CD4-positive, CD25-positive, alpha-beta regulatory T cell (primary cell): ENCODE measurements at places on chromosomes 16 and 17. TPM values are rescaled to one million over a fixed set of nuclear protein-coding genes. Genes with fewer than 3 reads are reported as not detected.

SMIM36 gene
- total RNA-seq: not detected

DNAAF1 gene
- total RNA-seq: 0.27 TPM

DNA sequence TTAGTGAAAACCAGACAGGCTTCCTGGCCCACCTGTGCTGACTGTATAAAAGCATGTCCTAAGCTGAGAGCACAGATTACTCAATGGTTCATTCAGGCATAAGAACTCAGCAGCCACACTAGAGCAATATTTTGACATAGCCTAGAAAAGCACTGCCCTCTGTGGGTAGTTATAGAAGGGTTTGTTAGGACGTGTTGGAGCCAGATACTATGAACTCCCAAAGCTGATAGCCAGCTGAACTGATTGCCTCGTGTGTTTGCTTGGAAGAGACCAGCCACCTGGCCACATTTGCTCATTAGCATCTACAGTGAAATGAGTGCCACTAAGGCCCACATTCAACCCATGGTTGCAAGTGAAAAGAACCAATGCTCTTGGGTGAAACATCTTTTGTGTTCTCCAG, 30.8 kb upstream of the ABCA5 start:
- peaks cover 3% of the 10 kb centered on the region for H3K27me3 ChIP-seq
- H3K36me3 ChIP-seq: no peaks in the 10 kb centered on the region
- no peak for DNase-seq
- no peak overlapping the region for H3K27ac ChIP-seq

GRCh38 chr16:79509211-79509631, 91.3 kb downstream of the MAF start:
- peaks cover under 1% of the 10 kb centered on the region for H3K27me3 ChIP-seq
- DNase-seq: no peak
- no peaks in the 10 kb centered on the region for H3K36me3 ChIP-seq
- no peaks in the 10 kb centered on the region for H3K4me1 ChIP-seq

DNA sequence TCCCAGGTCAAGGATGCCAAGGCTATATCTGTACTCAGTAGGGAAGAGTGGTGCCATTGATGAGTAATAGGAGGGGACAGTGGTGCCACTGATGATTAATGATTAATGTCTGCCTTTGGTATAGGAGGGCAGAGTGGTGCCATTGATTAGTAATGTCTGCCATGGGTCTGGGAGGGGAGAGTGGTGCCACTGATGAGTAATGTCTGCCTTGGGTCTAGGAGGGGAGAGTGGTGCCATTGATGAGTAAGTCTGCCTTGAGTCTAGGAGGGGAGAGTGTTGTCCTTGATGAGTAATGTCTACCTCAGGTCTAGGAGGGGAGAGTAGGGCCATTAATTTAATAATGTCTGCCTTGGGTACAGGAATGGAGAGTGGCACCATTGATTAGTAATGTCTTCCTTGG, 507.8 kb upstream of the EEF2KMT start:
- no peak overlapping the region for H3K4me3 ChIP-seq
- H3K36me3 ChIP-seq: no peaks in the 10 kb centered on the region
- no peaks in the 10 kb centered on the region for H3K27me3 ChIP-seq
- no peak for DNase-seq
- no peak overlapping the region for H3K27ac ChIP-seq

APOBR gene
- total RNA-seq: 6.8 TPM

- H3K27ac ChIP-seq: peak overlapping the region; percentile 95
- no peaks in the 10 kb centered on the region for H3K27me3 ChIP-seq
- no peak for DNase-seq
These were observed 762 bp downstream of the CDK12 start for GRCh38 chr17:39461926-39462569.

DNA sequence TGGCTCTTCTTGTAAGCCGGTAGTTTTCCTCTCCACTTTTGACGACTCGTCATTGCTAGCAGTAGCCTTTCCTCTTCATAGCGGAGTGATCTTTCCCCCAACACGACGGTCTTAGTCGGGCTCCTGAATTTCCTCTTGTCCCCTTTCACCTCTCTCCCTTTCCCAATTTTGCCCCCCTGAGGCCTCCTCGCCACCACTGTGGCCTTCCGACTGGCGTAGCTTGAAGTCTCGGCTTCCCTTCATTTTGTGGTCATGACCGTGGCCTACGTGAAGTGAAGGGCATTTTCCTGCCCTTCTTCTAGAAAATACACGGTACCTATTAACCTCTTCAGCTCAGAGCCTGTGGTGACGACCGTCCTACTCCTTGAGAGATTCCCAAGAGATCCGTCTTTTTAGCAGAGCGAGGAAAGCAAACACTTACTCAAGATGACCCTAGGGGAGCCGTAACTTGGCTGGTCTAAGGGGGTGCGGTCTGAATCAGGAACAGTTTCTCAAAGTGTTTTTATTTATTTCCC, 787 bp downstream of the PRKAR1A start:
- peak overlapping the region; percentile 94 for H3K4me3 ChIP-seq
- DNase-seq: no peak
- peaks cover 30% of the 10 kb centered on the region for H3K4me1 ChIP-seq
- H3K27me3 ChIP-seq: no peaks in the 10 kb centered on the region
- H3K27ac ChIP-seq: peak overlapping the region; percentile 98

PIMREG gene
- total RNA-seq: not detected

- no peaks in the 10 kb centered on the region for H3K36me3 ChIP-seq
- peak overlapping the region; percentile 93 for H3K4me3 ChIP-seq
- H3K27ac ChIP-seq: peak overlapping the region; percentile 76
- no peak for DNase-seq
These were observed 1.3 kb downstream of the PRPSAP2 start for GRCh38 chr17:18859256-18859655.

- no peaks in the 10 kb centered on the region for H3K4me1 ChIP-seq
- no peaks in the 10 kb centered on the region for H3K27me3 ChIP-seq
- no peak overlapping the region for H3K27ac ChIP-seq
- H3K36me3 ChIP-seq: no peaks in the 10 kb centered on the region
These were observed 34.2 kb downstream of the CFAP20 start for GRCh38 chr16:58094791-58095574.

KRT25 gene
- not detected for total RNA-seq
